ENCODE measurements at places on chromosomes 2 and 18.

- peak; percentile 64 for DNase-seq
These were observed 14.3 kb downstream of the SPTBN1 start for GRCh38 chr2:54470266-54470938.

DNA sequence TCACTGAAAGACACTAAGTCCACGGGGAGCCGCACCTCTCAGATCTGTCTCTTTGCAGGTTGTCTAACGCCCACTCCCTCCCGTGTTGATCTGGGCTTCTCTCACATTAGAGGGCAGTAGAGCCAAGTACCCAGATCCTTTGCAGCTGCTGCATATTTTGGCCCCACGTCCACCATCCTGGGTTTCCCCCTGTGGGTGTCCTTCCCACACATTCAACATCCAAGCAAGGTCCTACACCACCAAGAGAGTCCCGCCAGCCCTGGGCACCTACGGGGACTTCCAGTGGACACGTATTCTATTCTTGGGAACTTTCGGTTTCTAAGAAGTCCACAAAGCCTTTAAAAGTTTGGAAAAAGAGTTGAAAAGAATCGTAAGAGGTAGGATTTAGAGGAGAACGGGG is 116.6 kb downstream of the ATL2 start:
- DNase-seq = no peak

DNA sequence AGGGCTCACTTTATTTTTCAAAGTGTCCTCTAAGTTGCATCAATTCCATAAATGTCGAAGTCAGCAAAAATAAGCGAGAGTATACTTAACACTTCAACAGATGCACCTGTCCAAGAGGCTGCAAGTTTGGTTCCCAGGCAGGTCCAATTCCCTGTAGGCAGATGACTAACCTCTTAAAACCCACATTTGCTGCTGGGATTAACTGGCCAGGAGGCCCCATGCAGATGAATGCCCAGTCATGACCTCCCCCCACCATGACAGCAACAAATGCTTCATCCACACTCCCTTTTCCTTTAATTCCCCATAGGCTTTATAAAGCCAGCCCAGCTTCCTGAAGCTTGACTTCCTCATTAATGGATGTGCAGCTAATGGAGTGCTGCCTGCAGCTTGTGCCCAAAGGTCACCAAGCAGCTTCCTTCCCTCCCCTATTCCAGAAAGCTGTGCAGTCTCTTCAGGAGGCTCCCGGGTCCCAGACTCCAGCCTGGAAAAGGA is 35.7 kb downstream of the REEP1 start:
- no peak for DNase-seq

DNA sequence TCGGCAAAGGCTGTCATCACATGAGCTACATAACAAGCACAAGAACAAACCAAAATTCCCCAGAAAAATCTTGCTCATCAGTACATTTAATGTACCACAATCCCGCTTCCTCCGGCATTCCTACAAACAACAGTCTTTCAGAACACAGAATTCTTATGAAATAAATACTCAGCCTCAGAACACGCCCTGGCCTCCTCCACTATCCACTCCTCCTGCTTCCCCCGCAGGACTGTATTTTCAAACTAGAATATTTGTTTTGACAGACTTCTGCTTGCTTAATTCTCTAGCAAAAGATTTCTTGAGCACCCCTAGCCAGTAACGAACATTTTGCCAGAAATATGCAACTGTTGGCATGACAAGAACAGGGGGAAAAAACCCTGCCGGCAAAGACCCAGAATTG is 131.2 kb downstream of the THADA start:
- no peak for DNase-seq

- DNase-seq = no peak
These were observed 192.4 kb downstream of the RDH14 start for GRCh38 chr2:18368008-18368407.

GRCh38 chr18:37138456-37138855 is 309.5 kb downstream of the KIAA1328 start:
- DNase-seq = no peak

DNA sequence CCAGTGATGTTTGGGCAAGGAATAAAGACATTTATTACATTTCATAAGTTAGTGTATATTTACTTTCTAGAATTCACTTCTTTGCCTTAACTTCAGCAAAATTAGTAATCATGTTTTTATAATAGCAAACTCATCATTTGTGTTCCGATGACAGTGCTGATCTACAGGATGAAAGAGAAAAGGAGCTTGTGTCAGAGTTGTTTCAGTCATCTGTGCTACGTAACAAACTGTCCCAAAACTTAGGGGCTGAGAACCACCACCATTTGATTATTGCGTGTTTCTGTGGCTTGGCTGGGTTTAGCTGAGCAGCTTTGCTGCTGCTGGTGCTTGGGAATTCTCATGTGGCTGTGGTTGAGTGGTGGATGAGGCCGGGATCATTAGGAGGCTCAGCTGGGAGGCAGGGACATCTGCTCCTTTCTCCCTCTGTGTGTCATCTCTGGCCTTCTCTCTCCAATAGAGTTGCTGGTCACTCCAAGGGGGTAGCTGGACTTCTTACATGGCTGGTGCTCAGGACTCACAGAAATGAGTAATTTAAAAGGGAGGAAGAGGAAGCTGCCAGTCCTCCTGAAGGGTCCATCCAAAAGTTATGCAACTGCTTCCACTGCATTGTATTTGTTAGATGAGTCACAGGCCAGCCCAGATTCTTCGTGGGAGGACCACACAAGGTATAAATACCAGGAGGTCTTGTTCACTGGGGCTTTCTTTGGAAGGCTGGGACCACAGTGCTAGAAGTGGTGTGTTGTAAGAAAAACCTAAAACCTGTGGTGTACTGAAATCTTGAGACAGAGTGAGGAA is 43.4 kb upstream of the HAAO start:
- peak; percentile 81 for DNase-seq

DNA sequence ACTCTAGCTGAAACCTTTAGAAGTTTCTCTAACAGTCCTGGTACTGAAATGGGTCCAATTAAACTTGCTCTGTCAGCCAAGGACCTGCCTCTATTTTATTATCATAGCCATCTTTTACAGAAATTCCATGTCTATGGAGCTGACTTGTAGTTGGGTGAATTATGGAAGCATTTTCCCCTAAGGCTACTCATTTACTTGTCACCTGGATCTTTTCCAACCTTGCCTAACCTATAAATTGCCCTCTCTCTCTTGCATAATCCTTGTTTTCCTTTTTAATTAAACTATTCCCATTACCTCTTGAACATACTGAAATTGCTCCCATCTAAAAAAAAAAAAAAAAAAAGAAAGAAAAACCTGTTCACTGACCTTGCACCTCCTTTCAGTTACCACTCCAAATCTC is 74.6 kb upstream of the DOK6 start:
- no peak for DNase-seq

- no peak for DNase-seq
These were observed 345.5 kb upstream of the NT5C1B start for GRCh38 chr2:18934886-18935285.

- DNase-seq = no peak
These were observed 591.3 kb upstream of the SYT4 start for GRCh38 chr18:43868497-43868995.

- no peak for DNase-seq
These were observed 250.3 kb downstream of the NRXN1 start for GRCh38 chr2:50781646-50782045.

DNA sequence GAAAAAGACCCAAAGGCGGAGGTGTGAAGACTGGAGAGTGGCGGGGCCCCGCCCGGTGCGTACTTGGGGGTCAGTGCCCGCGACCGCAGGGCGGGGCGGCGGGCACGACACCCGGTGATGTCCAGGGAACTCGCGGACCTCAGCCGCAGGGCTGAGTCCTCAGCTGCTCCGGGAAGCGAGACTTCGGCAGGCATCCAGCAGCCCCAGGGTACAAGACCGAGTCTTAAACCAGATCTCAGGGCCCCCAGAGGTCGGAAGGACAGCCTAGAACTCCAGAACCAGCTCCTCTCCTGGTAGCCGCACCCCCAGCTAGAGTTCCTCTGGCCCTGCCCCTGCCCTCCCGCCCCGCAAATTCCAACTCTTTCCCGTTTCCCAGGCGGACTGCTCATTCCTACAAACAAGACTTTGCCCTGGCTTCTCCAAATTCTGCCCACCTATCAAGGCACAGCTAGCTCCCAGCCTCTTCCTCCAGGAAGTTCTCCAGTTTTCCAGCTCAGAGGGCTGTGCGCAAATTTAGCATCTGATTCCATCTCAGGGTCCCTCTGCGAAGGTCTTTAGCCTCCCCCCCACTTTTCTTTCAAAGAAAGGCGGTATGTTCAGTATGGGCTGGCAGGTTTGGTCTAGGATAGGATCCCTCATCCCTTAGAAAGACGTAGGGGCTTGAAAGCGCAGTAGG is 26.0 kb upstream of the NOTO start:
- peak; percentile 76 for DNase-seq

DNA sequence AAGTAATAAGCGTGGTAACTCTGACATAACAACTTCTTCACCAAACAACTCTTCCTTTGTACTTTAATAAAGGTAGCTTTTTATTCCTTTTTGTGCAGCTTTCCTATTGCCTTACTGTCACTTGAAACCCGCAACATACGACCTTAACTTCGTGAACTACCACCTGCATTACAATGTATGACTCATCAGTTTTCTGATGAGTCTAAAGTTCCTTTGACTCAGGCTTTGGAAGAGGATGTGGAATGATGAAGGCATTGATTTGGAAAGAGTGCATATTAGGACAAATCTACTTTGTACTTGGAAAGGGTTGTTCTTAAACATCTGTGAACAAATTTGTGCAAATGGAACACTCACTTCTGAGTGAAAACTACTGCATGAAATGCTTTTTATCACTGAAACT is 1012.1 kb downstream of the TMEM182 start:
- no peak for DNase-seq

GRCh38 chr2:168311261-168311910 is 64.0 kb upstream of the STK39 start:
- no peak for DNase-seq

DNA sequence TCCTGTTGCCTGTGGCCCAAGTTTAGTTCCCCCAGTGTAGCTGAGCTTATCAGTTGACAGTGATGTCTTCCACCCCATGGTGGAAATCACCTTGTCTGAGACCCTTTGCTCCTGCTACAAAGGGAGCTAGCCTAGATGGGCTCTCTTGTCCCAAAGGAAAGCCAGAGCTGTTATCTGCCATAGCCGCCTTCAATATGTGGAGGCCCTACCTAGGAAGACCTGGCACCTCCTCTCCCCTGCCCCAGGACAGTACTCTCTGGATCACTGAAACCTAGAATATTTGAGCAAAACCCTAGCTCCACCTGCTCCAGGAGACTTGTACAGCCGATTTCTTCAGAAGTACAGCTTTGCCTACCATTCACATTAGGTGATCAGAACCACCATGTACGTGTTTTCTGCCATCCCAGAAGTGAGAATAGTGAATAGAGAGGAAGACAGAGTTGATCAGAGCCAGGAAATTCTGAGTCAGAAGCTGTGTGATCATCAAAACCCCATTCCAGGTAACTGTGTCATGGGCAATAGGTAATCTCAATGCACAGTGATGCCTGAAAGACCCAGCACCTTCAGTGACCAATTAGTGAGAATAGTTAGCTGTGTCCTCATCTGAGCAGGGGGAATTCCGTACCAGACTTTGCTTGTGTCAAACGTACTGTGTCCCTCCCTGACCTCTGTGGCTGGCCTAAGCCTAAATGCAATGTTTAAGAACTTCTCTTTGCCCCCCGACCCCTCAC is 138.4 kb upstream of the ALPP start:
- DNase-seq = peak; percentile 35

- DNase-seq = no peak
These were observed 142.1 kb downstream of the GFPT1 start for GRCh38 chr2:69244882-69245281.

GRCh38 chr2:146489386-146489785 is 1355.4 kb upstream of the ACVR2A start:
- DNase-seq = no peak

DNA sequence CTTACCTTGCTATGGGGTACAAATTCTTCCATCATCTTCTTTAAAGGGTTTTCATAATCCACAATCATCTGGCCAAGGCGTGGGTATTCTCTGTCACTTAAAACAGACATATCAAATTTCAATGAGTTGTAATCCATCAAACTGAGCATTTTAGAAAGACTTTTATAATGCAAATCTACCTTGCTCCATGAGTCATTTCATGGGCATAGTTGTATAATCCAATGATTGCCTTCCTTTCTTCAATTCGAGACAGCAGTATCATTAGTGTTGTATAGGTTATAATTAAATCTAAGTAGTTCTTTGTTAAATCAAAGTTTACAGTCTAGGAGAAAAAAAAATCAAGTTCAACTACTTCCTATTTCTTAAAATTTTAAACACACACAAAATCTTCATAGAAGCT is 36.3 kb downstream of the NCKAP1 start:
- no peak for DNase-seq

DNA sequence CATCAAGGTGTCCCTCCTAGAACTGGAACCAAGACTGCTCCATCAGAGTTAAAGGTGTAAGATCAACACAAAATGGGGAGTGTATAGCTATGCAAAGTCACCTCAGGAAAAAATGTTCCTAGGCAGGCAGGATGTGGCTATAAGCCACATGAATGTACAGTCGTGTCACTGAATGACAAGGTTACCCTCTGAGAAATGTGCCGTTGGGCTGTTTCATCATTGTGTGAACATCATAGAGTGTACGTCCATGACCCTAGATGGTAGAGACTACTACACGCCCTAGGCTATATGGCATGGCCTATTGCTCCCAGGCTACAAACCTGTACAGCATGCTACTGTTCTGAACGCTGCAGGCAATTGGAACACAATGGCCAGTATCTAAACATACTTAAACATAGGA is 24.5 kb downstream of the TYMS start:
- DNase-seq = no peak

DNA sequence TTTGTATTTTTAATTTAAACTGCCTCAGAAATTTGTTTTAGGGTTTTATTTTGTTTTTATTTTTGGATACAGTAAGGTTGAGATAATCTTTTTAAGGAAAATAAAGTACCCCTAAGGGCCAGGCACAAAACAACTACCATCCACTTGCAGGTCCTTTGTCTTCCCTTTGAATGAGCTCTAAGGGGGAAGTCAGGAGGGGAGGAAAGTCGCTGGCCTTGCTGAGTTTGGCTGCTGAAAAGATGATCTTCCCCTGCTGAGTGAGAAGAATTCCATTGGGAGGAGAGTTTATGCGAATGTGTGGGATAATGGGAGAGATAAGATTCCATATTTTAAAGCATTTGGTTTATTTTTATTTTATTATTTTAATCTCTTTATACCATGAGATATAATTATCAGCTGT is 100.7 kb downstream of the ARHGAP15 start:
- DNase-seq = no peak

DNA sequence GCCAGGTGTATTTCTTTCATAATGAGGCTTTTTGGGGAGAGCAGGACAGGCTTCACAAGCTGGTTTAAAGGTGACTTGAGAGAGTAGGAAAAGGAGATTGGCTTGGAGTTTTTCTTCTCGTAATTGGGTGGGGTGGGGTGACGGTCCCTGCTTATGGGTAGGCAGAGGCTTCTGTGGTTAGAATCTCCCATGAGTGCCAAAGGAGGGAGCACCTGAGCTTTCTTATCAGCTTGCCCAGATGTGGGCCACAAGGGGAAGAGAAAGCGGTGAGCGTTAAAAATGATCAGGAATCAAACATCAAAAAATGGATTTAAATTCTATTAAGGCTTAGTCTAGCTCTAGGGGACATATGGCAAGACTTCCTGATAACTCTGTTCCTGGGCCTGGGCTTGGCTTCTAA is 9.7 kb upstream of the PNPT1 start:
- no peak for DNase-seq

GRCh38 chr2:109129356-109129920 is 433 bp downstream of the SH3RF3 start:
- peak; percentile 64 for DNase-seq

Measured in islet precursor cell (in vitro differentiated cells).